ENCODE measurements at places on chromosomes 7 and 10. TPM values are rescaled to one million over a fixed set of nuclear protein-coding genes. Genes with fewer than 3 reads are reported as not detected.

Gene CHN2
- 1.0 TPM for total RNA-seq

Gene RBP4
- 0.49 TPM for total RNA-seq

Gene OR9A2
- not detected for total RNA-seq

Gene TMEM176A
- total RNA-seq: not detected

Gene SFRP4
- total RNA-seq: 27.4 TPM

Measured in mesangial cell (primary cell).